ENCODE measurements at places on chromosomes 1 and 21. TPM values are rescaled to one million over a fixed set of nuclear protein-coding genes. Genes with fewer than 3 reads are reported as not detected.

Gene FMO5
- 7.6 TPM for polyA plus RNA-seq

Gene LMX1A
- 0.03 TPM for polyA plus RNA-seq

Gene IGSF3
- 1.0 TPM for polyA plus RNA-seq

Gene LIPI
- not detected for polyA plus RNA-seq

Gene KIF2C
- polyA plus RNA-seq: 0.18 TPM

Gene TDRD5
- polyA plus RNA-seq: 0.67 TPM

Gene VASH2
- 0.07 TPM for polyA plus RNA-seq
